ENCODE measurements at places on chromosomes 2 and 18. TPM values are rescaled to one million over a fixed set of nuclear protein-coding genes. Genes with fewer than 3 reads are reported as not detected.

- DNase-seq: no peak
Measured at GRCh38 chr2:239546541-239546940, 145.7 kb upstream of the HDAC4 start.

TUBA3E gene
- total RNA-seq: not detected

CIB4 gene
- total RNA-seq: 1.3 TPM

ATP6V1B1 gene
- 5.9 TPM for total RNA-seq

M1AP gene
- 0.83 TPM for total RNA-seq

AQP12A gene
- total RNA-seq: not detected
